Amygdala (tissue), 56 donors: ENCODE measurements at places on chromosomes 12 and 14.

DNA sequence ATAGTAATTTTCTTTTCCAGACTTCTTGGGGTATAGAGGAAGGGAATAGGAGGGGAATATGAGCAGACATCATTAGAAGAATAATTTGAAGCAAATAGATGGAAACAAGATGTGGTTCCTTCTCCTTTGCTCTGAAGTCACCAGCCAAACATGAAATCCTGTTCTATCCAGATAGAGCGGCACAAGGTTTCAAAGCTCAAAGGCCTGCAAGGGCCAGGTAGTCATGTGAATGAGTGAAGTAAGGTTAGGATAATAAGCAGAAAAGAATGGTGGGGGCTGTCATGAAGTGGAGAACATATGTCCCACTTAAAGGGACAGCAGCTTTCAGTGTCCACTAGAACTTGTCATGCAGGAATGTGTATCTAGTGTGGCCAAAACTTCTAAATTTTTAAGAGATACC, 2.5 kb upstream of the IKZF4 start:
- DNase-seq: no peak

GRCh38 chr12:2256915-2257314, 204.1 kb downstream of the CACNA1C start:
- no peak for DNase-seq

DNA sequence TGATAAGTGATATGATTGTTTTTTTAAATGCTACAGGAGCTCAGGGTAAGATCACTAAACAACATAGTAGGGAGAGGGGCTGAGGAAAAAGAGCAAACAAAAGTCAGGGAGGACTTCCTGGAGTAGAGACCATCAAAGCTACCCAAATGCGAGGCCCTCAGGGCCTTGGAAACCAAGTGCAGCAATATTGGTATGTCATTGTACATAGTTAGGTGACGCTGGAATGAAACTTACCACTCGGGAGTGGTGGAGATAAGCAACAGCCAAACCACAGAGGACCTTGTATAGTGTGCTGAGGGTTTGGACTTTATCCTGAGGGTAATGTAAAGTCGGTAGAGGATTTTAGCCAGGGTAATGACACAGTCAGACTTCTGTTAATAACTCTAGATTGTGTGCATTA, 13.8 kb downstream of the KITLG start:
- no peak for DNase-seq

DNA sequence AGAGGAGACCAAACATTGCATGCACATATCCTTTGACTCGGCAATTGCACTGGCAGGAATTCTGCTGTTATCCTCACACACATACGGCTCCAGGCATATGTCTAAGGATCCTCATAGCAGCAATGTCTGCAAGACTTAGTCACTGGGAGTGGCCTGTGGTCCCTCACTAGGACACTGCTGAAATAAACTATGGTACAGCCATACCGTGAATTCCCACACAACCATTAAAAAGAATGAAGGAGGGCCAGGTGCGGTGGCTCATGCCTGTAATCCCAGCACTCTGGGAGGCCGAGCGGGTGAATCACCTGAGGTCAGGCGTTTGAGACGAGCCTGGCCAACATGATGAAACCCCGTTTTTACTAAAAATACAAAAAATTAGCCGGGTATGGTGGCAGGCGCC, 105.1 kb downstream of the ZFP36L1 start:
- no peak for DNase-seq

DNA sequence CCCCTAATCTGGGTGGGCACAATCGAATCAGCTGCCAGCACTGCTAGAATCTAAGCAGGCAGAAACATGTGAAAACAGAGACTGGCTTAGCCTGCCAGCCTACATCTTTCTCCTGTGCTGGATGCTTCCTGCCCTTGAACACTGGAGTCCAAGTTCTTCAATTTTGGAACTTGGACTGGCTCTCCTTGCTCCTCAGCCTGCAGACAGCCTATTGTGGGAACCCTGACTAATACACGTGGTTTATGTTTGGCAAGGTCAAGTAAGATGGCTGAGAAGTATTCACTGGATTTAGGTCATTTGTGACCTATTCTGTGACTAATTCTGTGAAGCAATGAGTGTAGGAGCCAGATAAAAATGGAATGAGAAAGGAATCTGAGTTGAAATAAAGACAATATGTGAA, 11.0 kb downstream of the GPR135 start:
- no peak for DNase-seq

- no peak for DNase-seq
Observed at GRCh38 chr12:126493366-126494108, 1428.3 kb downstream of the AACS start.

DNA sequence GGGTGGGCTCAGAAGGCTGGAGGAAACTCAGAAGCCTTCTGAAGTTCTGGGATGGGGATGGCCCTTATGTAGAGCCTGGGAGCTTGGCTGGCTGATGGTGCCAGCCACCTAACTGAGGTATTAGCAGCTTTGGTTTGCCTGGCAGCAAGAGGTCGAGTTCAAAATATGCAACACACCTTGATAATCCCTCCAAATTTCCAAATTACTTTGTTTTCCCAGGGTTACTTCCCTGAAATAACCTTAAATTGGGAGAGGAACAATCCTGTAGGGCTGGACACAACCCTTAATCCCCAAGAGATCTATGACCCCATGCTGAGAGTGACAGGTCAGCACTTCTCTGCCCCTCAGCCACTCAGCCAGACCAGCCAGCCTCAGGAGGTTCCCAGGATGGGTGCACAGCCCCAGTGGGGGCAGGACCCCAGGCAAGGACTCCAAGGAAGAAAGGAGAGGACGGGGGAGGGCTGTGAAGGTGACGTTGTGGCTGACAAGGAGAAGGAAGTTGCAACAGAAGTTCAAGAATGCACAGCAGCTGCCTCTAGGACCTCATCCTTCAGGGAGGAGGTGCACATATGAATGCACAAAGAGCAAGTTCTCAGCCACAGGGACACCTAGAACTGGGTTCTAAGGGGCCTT, 18.6 kb upstream of the KRT77 start:
- no peak for DNase-seq

GRCh38 chr14:104692261-104692938, 3.0 kb downstream of the INF2 start:
- DNase-seq: no peak

GRCh38 chr12:5439371-5439771, 7.5 kb downstream of the NTF3 start:
- no peak for DNase-seq
